H1 (cell line): ENCODE measurements at places on chromosomes 2 and 18. TPM values are rescaled to one million over a fixed set of nuclear protein-coding genes. Genes with fewer than 3 reads are reported as not detected.

GRCh38 chr2:220433131-220433530 is 805.7 kb downstream of the SLC4A3 start:
- DNase-seq: no peak

DNA sequence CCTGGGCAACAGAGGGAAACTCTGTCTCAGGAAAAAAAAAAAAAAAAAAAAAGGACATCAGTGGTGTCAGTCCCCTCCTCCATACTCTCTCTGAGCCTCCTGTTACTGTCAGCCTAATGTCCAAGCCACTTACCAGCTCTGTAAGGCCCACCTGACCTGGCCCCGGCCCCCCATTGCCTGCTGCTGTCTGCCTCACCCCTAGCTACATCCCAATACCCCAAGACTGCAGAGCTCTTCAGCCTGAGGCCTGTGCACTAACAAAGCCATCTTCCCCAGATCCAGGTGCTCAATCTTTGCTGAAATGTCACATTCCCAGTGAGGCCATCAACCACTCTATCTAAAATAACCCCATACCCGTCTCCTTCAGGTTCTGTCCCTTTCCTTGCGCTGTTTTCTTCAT is 5.7 kb downstream of the ARMC9 start:
- no peak for DNase-seq

DNA sequence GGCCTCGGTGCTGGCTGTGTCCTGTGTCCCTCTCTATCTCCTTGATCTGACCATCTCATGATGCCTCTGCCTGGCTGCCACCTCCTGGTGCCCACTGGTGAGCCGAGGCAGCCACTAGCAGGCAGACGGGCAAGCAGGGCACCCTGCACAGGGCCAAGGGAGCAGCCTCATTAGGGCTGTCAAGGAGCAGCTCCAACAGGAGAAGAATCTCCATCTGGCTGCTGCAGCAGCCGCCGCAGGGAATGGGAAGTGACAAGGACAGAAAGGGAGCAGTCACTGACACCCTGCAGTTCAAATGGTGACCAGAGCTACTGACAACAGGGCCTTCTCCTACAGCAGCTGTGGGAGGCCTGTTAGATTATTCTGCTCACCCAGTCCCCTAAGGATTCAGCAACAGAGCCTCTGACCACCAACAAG is 32.6 kb downstream of the ALPK2 start:
- no peak for DNase-seq

GRCh38 chr18:12904012-12904516 is 20.0 kb upstream of the PTPN2 start:
- DNase-seq: no peak

DNA sequence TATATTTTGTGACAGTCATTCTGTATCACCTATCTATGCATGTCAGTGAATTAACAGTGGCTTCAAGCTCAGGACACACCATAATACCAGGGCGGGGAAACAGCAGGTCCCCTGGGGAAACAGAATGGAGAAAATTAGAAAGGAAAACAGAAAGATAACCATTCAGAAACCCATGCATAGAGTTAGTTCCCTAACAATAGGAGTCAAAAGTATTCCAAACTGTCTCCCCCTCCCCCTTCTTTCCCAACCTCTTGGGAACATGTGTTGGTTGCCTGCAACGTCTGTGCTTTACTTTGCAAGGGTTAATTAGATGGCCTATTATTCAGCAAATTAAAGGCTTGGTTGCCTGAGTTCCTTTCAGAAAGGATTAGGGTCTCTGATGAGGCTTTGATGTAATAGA is 176.4 kb downstream of the MYO3B start:
- no peak for DNase-seq

DNA sequence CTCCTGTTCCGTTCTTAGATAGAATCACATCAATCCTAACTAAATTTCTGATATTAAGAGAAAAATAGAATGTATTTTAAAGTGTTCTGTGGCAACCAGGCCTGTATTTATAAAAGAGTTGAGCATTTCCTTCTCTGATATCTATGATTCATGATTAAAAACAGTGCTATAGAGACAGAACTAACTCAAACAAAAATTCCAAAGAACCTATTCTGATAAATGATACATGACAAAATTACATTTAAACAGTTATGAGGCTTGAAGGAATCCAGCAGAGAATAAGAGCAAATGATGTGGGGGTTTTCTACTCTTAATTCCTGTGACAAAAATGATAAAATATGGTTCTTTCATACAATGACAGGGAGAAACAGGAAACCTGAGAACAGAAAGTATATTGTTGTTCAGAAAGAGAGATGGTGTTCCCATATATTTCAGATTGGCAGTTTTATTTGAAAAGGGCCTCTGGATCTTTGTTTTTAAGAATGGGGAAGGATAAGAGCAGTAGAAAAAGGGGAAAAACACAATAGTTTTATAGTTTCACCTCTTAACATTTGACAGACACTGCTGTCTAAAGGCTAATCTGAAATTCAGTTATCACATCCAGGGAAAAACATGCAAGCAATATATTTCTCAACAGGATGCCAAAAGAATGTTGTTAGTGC is 944.3 kb downstream of the LRP1B start:
- DNase-seq: no peak

GRCh38 chr2:27720004-27720551 is 51.4 kb upstream of the MRPL33 start:
- no peak for DNase-seq

DNA sequence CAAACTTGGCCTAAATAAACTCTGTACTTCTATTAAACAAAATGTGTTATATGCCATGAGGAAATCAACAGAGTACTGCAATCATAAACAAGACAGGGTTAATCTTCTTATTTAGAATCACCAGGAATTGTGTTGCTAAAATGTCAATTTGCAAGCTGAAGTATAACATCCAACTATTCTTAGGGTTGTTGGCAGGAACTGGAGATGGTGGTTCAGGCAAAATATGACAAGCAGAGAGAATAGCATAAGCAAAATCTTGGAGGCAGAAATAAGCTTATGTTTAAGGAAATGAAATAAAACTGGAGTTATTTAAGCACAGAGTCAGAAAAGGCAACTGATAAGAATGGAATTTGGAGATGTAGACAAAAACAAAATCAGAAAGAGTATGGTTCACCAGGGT is 463.8 kb upstream of the SLC8A1 start:
- no peak for DNase-seq

DNA sequence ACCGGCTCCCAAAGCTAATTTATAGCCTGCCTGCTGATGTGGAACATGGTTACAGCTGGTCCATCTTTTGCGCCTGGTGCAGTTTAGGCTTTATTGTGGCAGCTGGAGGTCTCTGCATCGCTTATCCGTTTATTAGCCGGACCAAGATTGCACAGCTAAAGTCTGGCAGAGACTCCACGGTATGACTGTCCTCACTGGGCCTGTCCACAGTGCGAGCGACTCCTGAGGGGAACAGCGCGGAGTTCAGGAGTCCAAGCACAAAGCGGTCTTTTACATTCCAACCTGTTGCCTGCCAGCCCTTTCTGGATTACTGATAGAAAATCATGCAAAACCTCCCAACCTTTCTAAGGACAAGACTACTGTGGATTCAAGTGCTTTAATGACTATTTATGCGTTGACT is 51.4 kb downstream of the TMEM178A start:
- no peak for DNase-seq

GRCh38 chr18:57804557-57804956 is 1.4 kb upstream of the ATP8B1 start:
- DNase-seq: no peak

DNA sequence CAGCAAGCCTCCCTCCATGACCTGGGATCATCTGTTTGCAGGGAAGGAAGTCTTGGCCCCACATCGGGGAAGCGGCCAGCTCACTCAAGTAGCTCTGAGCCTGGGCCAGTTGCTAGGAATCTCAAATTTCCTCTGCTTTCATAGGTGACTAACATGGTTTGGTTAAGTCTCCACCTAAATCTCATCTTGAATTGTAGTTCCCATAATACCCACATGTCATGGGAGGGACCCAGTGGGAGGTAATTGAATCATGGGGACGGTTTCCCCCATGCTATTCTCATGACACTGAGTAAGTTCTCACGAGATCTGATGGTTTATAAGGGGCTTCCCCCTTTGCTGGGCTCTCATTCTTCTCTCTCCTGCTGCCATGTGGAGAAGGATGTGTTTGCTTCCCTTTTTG is 75.2 kb downstream of the LBH start:
- no peak for DNase-seq

ANXA4 gene
- total RNA-seq: 16.9 and 17.6 TPM in 2 replicates

EVX2 gene
- total RNA-seq: not detected in 2 replicates

ZBTB7C gene
- total RNA-seq: 0.23 and 0.45 TPM in 2 replicates
